Stimulated activated effector memory CD8-positive, alpha-beta T cell treated with anti-CD3 and anti-CD28 coated beads, Interleukin-12 subunit alpha, Interleukin-12 subunit beta, amount 100 ng/mL, for 72 hours (primary cell): ENCODE measurements at places on chromosomes 12 and 14.

DNA sequence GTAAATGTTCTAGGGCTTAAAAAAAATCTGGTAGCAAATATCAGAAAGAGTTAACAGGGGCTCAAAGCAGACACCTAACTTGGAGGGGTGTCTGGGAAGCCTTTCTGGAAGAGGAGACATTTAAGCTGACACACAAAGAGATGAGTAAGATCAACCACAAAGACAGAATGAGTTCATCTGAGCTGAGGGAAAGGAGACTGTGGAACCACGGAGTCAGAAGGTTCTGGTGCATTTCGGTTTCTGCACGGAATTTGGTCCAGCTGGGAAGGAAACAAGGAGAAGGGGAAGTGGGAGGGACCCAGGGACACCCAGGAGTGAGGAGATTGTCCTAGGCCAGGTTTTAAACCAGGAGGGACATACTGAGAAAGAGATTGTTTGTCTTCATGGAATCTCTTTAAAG lies 161.1 kb downstream of the PHETA1 start:
- no peak for DNase-seq

DNA sequence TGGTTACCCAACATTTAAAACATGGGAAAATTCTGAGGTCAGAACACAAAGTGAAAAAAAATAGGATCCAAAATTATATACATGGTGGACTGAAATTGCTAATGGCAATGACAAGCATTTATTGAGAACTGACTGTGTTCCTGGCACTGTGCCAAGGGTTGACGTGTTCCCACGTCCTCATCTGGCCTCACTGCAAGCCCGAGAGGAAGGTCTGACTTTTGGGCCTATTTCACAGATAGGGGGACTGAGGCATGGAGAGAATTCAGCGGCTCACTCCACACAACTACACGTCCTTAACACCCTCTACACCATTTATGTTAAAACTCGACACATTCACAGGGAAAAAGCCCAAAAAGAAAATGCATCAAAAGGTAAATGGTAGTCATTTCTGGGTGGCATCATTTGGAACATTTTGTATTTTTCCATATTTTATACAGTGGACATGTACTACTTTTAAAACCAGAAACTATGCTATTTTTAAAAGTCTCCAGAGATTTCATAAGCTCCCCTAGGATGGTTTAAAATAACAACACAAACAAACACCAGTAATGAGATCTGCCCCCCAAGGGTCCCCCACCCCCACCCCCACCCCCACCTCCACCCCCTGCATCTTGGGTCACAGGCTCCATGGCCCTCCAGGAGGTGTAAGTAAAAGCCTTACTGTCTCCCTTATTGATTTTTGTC lies 27.7 kb downstream of the CLMN start:
- no peak for DNase-seq

DNA sequence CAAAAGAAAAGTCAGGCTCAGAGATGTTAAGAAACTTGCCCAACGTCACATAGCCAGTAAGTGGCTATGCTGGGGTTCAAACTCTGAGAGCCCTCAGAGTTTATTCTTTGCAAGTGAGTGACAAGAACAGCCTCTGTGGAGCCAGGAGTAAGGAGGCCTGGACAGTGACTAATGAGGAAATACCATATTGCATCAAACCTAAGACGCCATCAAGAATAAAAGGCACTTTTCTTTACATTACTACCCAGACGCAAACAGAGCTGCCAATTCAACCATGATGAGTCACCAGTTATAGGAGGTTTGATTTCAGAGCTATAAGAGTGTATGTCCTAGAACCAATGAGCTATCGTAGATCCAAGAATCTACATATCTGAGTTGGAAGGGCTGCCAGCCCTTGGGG lies 9.4 kb downstream of the TNFRSF1A start:
- no peak for DNase-seq

DNA sequence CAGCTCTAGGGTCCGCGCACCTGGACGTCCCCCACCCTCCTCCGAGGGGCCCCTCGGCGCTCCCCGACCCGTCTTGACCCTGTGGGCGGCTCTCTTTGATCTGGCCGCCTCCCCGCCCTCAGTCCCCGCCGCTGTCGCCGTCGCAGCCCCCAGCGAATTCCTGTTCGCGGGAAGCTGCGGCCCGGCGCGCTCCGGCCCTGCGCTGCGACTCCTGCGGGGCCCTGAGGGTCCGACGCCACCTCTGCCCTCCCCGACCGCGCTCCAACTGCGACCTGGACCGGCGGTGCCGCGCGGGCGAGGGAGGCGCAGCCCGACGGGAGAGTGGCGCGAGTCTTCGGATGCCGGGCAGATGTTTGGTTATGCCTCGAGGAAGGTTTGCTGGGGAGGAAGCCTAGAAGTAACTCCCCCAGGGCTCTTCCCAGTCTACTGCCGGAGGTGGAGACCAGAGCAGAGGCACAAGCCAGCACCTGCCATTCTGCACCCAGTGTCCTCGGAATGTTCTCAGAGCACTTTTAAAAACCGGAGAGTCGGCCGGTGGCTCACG lies 440 bp upstream of the ISM2 start:
- no peak for DNase-seq
